Thoracic aorta (tissue), 2 donors: ENCODE measurements at places on chromosomes 2 and 18.

DNA sequence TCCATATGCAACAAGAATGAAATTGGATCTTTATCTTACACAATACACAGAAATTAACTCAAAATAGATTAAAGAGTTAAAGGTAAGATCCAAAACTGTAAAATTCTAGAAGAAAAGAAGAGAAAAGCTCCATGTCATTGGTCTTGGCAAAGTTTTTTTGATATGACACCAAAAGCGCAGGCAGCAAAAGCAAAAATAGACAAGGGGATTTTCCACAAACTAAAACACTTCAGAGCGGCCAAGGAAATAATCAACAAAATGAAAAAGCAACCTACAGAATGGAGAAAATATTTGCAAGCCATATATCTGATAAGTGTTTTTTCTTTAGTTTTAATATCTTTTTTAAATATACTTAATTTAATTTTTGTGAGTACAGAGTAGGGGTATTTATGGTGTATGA lies 112.8 kb upstream of the CAB39 start:
- DNase-seq: no peak

DNA sequence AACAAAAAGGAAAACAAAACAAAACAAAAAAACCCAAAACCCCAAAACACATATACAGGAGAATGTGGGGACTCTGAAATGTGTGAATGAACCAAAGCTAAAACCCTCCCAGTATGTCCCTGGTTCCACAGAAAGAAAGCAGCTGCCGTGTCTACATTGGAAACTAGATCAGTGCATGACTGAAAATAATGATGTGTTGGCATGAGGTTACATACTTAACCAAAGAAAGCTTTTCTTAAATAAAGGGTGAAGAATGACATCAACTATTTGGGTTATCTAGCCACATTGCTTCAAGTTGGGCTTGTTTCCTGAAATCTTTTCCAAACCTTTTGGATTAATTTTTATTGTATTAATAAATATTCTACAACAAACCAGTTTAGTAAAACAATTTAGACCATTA lies 91.9 kb upstream of the FN1 start:
- DNase-seq: no peak

DNA sequence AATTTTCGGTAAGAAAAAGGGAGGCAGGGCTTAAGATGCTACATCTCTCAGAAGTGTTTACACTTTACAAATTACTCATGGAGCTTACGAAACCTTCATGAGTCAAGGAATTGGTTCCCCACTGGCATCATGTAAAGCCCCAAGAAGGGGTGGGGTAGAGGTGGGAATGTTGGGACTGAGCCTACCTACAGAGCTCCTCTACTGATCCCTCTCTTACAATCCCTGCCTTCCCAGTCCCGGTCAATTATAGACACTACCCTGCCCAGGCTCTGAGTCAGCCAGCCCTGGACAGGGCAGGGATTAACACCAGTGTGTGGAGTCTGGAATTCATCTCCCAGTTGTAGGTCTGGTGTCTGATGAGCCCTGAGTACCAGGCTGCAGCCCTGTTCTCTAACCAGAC lies 248.9 kb downstream of the PAX3 start:
- DNase-seq: no peak

DNA sequence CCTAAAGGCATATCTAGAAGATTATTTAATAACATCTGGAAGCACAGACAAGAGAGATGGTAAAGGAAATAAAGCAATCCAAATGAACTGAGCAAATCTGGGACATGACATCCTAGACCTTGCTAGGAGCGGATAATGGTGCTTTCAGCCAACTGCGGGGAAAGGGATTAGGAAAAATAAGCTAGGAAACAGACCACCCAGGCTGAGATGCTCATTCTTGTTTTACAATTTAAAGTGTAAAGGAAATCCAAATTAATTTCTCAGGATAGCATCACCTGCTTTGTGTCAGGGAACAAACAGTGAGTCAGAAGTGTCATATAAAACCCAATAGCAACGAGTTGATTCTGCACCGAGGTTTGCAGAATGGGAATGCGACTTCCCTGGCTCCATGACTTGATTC lies 112.5 kb upstream of the CXCR4 start:
- no peak for DNase-seq

- DNase-seq: no peak
These were observed 98.7 kb downstream of the ACVR1 start for GRCh38 chr2:157777427-157777826.

- DNase-seq: no peak
These were observed 144.1 kb downstream of the CDC42EP3 start for GRCh38 chr2:37527361-37527760.

DNA sequence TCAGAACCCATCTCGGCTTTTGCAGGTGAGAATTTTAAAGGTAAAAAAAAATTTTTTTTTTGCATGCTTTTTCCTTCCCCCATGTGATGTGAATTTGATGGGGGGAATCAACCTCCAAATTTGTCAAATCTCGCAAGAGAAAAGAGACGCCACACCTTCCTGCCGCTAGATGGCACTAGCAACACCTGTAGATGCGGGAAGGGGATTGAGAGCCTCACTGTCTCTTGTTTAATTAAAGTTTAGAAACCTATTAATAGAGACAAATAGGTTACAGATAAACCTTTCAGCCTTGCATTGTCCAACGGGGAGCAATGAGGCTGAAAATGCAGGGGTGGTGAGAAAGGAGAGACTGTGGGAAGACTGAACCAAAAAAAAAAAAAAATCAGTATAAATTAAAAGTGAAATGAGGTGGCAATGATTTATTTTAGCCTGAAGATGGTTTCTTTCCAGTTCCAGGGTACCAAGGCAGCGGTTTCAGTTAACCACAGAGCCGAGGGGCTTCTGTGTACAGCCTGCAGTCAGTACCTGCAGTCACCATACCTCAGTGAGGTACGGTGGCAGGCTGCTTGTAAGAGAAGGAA lies 84.6 kb downstream of the NRP2 start:
- no peak for DNase-seq

DNA sequence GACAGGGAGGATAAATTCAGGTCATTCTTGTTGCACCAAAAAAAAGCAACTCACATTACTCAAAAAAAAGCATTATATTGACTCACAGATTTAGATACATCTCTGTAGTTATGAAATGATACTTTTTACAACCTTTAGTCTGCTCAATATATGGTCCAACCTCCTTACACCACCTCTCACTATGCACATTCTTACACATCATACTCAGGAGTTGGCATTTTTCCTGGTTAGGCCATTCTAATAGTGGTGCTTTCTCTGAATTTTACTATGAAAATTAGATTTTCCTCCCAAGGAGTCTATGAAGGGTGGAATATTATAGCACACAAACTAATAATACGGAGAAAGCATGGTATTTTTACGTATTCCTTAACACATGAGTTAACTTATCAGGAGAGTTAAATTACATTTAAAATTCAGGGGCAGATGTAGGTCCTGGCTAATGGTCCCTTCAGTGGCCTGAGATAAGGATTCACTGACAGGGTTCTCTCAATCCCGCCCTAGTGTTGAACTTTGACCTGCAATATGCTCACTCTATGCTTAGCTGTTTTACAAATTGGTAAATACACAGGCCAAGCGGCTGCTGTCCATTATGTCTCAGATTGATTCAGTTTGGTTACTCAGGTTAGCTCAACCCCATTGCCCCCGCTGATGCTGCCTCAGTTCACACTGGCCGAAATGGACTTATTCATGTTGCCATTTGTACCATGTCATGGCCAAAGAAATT lies 153.6 kb downstream of the NCKAP5 start:
- no peak for DNase-seq

DNA sequence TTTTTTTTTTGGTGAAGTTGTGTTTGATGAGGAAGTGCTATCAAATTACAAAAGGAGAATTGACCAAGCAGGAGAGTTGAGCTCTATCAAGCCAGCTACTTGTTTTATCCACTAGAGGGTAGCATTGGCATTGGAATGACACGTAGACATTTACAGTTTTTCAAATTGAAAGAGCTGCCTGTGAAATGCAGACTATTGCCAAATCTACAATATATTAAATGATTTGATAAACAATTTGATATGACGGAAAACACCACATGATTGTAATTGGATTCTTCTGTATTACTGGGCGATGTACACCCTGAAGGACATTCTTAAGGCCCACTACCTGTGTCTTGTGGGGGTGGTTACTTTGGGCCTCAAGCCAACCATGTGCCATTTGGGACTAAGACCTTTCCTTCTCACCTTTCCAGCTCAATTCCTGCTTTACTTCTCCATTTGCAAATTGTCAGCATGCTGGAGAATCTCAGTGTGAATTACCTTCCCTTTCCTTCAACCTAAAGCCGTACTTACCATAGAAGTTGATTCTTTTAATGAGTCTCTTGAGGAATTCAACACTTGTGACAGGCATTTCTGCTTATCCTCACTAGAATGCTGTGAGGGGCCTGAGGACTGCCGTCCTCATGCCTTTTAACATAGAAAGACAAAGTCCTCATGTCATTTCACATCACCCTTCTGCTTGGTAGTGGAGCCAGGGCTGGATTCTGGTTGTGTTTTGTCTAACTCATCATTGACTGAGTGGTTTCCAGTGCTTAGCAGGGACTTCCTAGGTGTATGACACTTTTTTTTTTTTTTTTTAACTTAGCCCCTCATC lies 134.8 kb upstream of the THUMPD2 start:
- no peak for DNase-seq

DNA sequence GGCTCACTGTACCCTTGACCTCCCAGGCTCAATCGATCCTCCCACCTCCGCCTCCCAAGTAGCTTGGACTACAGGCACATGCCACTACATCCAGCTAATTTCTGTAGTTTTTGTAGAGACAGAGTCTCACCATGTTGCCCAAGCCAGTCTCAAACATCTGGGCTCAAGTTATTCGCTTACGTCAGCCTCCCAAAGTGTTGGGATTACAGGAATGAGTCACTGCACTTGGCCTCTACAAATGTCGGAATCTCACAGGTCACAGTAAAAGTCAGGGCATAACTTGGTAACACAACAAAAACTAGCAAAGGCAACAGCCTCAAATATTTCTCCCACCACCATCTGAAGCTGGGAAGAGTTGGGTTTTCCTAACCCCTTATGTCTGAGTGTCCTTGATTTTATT lies 25.3 kb downstream of the SCG2 start:
- DNase-seq: no peak

GRCh38 chr2:207497596-207497995 lies 32.2 kb upstream of the CREB1 start:
- no peak for DNase-seq

- DNase-seq: no peak
These were observed 571.7 kb upstream of the ACVR2A start for GRCh38 chr2:147273106-147273505.

- DNase-seq: no peak
These were observed 1.1 kb downstream of the GLI2 start for GRCh38 chr2:120736624-120737339.

GRCh38 chr2:108988796-108989713 lies at the start of gene EDAR:
EDAR (minus strand) TSS chr2:108989220; CDS start chr2:108931014, 58,206 bp downstream.
- no peak for DNase-seq
